NCI-H446 (cell line): ENCODE measurements at places on chromosomes 11 and 22.
A peak's percentile ranks its signal among the peaks of the same experiment; 100 is the strongest.

GRCh38 chr11:1438261-1438966 is 48.2 kb downstream of the MOB2 start:
- no peak for DNase-seq

- no peak for DNase-seq
Observed at GRCh38 chr22:27975381-27976013, 56.4 kb upstream of the PITPNB start.

- DNase-seq: no peak
Observed at GRCh38 chr11:126104420-126104819, 41.8 kb upstream of the CDON start.

- DNase-seq: peak; percentile 86
Observed at GRCh38 chr11:2314525-2315394, 12.9 kb downstream of the TSPAN32 start.

GRCh38 chr11:44875037-44875436 is 75.6 kb downstream of the TP53I11 start:
- DNase-seq: no peak

- DNase-seq: no peak
Observed at GRCh38 chr11:75152651-75153427, 1.9 kb downstream of the SLCO2B1 start.

DNA sequence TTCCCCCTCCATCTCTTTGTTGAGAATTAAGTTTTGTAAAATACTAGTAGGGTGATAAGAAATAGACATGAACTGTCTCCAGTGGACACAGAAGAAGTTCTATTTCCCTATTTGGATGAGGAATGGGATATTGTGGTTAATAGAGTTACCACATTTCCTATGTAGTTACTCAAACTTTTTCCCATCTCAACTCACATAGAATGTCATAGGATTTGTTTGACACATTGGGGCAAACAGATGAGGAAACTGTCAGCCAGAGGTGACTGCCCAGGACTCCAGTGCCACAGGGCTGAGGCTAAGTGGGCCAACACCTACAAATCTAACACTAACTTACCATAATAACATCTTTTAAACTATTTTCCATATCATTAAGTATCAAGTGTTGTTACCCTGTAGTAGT is 58.3 kb downstream of the CCDC83 start:
- no peak for DNase-seq
